ENCODE measurements at places on chromosomes 11 and 22. TPM values are rescaled to one million over a fixed set of nuclear protein-coding genes. Genes with fewer than 3 reads are reported as not detected.

Gene SYT12
- total RNA-seq = not detected

Gene NXPE2
- total RNA-seq = not detected

Gene ZP1
- total RNA-seq = not detected

Gene SAA2
- total RNA-seq = not detected

Gene BARX2
- not detected for total RNA-seq

Gene TMEM191B
- 8.3 TPM for total RNA-seq

Gene UBQLN3
- 0.46 TPM for total RNA-seq

Gene FIBP
- total RNA-seq = 59.8 TPM

Gene HEPN1
- total RNA-seq = not detected

Gene ZBTB16
- total RNA-seq = 20.6 TPM

Gene MPZL2
- not detected for total RNA-seq

Gene TMEM86A
- 0.58 TPM for total RNA-seq

Gene MRPL40
- total RNA-seq = 18.0 TPM

Gene C11orf21
- total RNA-seq = 22.8 TPM

Gene MRGPRF
- total RNA-seq = not detected

Gene XKR3
- 0.17 TPM for total RNA-seq

Gene KRTAP5-8
- total RNA-seq = 0.49 TPM

Gene CCDC188
- total RNA-seq = not detected

Gene POGLUT3
- 3.4 TPM for total RNA-seq

Gene RFPL2
- total RNA-seq = not detected

Gene KDM4E
- not detected for total RNA-seq

Gene BDNF
- not detected for total RNA-seq

Gene TMEM45B
- not detected for total RNA-seq

Gene MS4A6A
- 0.80 TPM for total RNA-seq

Gene FREY1
- 6.6 TPM for total RNA-seq

Gene DGAT2
- 6.5 TPM for total RNA-seq

Gene TBX10
- not detected for total RNA-seq

Gene LRRC56
- total RNA-seq = 15.8 TPM

Gene JAML
- total RNA-seq = 9.6 TPM

Gene RTN3
- 20.1 TPM for total RNA-seq

Gene NAALAD2
- total RNA-seq = not detected

Gene PKNOX2
- not detected for total RNA-seq

Gene ALDH3B1
- total RNA-seq = 0.81 TPM

Gene WNT7B
- 0.22 TPM for total RNA-seq

Gene BRSK2
- total RNA-seq = 1.5 TPM

Gene OR8D4
- total RNA-seq = not detected

Gene MUC6
- total RNA-seq = not detected

Gene NUDT8
- 6.3 TPM for total RNA-seq

Gene GLYAT
- total RNA-seq = not detected

Gene C2CD3
- 63.9 TPM for total RNA-seq

Gene MUC5AC
- not detected for total RNA-seq

Gene SLC5A12
- not detected for total RNA-seq

Gene P2RY6
- not detected for total RNA-seq

Gene EXPH5
- total RNA-seq = 0.66 TPM

Gene SLC22A9
- total RNA-seq = not detected

Gene CYP2D6
- 3.9 TPM for total RNA-seq

Gene CARNS1
- total RNA-seq = 25.9 TPM

Gene CATSPERZ
- total RNA-seq = not detected

Gene FDX1
- 10.0 TPM for total RNA-seq

Gene PGA4
- not detected for total RNA-seq

Gene EIF3F
- 316 TPM for total RNA-seq

Gene PHLDB1
- total RNA-seq = 2.4 TPM

Gene KCNQ1OT1
- 0.89 TPM for total RNA-seq

Gene PTPRJ
- total RNA-seq = 20.3 TPM

Gene RASSF10
- not detected for total RNA-seq
